ENCODE measurements at places on chromosomes 1 and 21. TPM values are rescaled to one million over a fixed set of nuclear protein-coding genes. Genes with fewer than 3 reads are reported as not detected.

CFHR4 gene
- not detected for total RNA-seq

NPHS2 gene
- total RNA-seq: not detected

HEYL gene
- total RNA-seq: 2.5 TPM

PRELP gene
- 0.65 TPM for total RNA-seq

S100A7A gene
- not detected for total RNA-seq

A3GALT2 gene
- not detected for total RNA-seq

CAMK1G gene
- total RNA-seq: not detected

ID3 gene
- total RNA-seq: 658 TPM

CFAP74 gene
- total RNA-seq: not detected

CELA2B gene
- total RNA-seq: not detected

PACC1 gene
- 7.4 TPM for total RNA-seq

ZNF593OS gene
- total RNA-seq: not detected

SNX7 gene
- 24.0 TPM for total RNA-seq

LCE2B gene
- total RNA-seq: not detected

C8A gene
- total RNA-seq: not detected

USH2A gene
- total RNA-seq: not detected

PTPN14 gene
- total RNA-seq: 39.0 TPM

L1TD1 gene
- total RNA-seq: not detected

RHOU gene
- total RNA-seq: 6.9 TPM

BRINP3 gene
- total RNA-seq: 0.32 TPM

KCNA2 gene
- total RNA-seq: 0.16 TPM

All from cardiac atrium fibroblast (primary cell).